ENCODE measurements at places on chromosomes 1 and 21.
A peak's percentile ranks its signal among the peaks of the same experiment; 100 is the strongest.

GRCh38 chr1:239421811-239422210 is 35.4 kb downstream of the CHRM3 start:
- DNase-seq, result no peak

DNA sequence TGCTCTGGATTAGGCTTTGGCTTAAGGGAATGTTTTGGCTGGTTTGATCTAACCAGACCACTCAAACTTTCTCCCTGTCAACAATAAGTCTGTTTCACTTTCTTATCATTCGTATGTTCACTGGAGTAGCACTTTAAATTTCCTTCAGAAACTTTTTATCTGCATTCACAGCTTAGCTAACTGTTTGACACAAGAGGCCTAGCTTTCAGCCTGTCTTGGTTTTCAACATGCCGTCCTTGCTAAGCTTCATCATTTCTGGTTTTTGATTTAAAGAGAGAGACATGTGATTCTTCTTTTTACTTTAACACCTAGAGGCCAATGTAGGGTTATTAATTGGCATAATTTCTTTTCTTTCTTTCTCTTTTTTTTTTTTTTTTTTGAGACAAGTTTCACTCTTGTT is 14.9 kb upstream of the CYB5R1 start:
- DNase-seq, result no peak

GRCh38 chr1:41892301-41892781 is 26.4 kb downstream of the HIVEP3 start:
- DNase-seq, result no peak

GRCh38 chr1:246152986-246153431 is 354.1 kb downstream of the SMYD3 start:
- DNase-seq, result no peak

DNA sequence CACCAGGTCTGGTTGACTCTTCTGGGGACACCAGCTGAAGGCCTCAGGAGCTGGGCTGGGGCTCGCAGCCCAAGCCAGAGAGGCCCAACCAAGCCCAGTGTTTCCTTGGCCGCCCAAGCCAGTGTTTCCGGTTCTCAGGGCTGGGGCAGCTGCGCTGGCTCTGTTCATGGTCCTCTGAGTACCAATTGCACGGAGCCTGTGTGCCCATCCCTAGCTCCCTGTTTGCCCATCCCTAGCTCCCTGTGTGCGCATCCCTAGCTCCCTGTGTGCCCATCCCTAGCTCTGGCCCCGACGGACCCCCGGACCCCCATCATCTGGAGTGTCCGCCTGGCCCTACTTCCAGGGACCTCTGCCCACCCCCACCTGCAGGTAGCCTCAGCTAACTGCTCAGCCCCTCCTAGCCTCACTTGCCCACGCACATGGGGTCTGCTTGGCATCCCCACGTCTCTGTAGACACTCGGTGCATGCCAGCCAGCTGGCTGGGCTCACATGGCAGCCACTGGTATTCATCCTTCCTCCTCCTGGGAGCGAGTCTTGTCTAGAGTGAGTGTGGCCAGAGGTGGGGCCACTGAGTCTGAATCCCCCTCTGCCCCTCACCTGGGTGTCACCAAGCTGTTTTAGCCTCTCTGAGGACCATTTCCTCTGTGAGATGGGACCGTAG is 64.0 kb downstream of the WNT9A start:
- no peak for DNase-seq

- DNase-seq, result no peak
Measured at GRCh38 chr1:83500987-83501591, 497.8 kb downstream of the TTLL7 start.

DNA sequence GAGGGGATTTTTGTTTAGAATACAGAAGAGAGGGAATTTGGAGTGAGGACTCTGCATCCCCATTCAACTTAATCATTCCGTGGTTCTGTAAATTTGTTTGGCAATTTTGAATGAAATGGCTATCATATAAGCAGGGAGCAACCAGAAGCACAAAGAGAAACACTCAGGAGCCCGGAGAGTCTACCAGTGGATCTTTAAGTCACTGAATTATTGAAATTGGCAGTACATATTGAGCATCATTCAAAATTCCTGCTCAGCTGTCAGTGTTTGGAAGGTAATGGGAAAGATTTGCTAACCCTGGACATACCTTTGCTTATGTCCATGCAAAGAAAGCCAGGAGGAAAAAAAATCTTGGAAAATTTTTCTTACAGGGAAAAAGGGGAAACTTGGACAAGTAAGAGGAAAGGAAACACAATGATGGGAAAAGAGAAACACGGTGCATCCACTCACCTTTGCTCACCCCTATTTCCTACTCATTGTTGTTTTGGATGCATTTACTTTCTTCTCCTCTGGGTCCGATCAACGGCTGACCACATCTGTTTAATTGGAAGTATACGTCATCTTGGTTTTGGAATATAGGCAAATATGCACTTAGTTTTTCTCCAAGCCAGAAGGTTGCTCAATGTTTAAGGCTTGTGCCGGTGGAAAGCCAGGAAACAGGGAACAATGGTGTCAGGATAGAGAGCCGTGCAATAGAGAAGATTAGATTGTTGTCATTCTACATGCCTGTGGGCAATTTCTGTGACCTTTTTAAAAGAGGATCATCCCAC is 243.0 kb upstream of the LYPLAL1 start:
- no peak for DNase-seq

DNA sequence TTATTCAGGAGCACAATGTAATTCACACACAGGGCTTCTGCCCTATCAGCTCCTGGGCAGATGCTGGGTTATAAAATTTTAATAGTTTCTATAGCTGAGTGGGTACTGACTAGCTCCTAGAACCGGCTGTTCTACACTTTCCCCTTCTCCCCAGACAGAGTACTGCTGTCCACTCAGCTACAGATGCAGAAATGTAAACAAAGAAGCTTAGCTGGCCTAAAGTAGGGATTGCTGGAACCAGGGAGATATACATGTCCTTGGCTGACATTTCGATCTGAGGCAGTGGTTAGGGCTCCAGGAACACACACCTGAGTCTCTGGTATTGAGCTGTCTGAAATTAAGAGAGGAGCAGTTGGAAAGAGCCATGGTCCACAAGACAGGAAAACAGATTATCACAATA is 211.5 kb upstream of the USP24 start:
- DNase-seq, result no peak

DNA sequence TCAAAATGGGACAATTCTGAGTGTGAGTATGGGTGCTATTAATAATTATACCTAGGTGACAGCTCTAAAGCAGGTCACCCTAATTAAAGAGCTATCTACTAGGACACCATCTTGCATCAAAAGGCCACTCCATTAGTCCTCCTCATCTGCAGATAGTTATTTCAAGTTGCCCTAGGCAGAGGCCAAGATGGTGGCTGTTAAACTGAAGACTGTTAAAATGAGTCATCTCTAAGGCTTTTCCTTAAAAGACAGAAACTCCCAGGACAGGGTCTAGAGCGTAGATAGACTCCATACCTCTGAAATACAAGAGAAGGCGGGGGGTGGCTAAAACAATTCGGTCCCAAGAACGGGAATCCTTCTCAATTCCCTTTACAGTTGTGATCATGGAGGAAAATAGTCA is 4.5 kb upstream of the ZNF697 start:
- no peak for DNase-seq

- DNase-seq, result no peak
Measured at GRCh38 chr1:48061162-48062136, 64.3 kb upstream of the TRABD2B start.

GRCh38 chr1:77986810-77987209 is 7.9 kb upstream of the FUBP1 start:
- no peak for DNase-seq

DNA sequence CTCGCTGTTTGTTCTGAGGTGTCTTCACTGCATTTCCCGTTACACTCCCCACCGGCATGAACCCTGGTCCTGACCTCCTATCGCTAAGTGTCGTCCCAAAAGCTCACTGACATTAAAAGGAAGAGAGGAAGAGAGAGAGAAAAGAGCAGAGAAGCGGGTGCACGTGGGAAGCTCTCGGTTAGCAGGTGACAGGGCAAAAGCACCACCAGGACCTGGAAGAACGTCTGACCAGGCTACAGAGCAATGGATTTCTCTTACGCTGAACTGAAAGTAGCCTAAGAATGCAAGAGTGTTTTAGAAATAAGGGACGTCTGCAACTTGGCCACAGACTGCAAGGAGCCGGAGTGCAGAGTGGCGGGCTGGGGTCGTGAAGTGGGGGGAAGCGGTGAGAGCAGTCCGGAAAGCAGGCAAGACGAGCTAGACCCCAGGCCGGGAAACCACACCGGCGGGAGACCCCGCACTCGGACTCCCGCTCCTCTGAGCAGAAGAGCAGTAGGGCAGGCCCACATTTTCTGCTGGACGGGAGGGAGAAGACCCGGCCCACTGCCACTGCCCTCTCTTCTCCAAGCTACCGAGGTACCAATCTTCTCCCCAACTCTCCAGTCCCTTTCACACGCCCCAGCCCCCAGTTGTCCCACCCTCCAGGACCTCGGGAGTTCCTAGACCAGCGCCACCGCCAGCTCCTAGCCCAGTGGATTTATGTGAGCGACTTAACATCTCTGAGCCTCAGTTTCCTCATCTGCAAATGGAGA is 8.3 kb upstream of the MPZL1 start:
- peak; percentile 15 for DNase-seq

DNA sequence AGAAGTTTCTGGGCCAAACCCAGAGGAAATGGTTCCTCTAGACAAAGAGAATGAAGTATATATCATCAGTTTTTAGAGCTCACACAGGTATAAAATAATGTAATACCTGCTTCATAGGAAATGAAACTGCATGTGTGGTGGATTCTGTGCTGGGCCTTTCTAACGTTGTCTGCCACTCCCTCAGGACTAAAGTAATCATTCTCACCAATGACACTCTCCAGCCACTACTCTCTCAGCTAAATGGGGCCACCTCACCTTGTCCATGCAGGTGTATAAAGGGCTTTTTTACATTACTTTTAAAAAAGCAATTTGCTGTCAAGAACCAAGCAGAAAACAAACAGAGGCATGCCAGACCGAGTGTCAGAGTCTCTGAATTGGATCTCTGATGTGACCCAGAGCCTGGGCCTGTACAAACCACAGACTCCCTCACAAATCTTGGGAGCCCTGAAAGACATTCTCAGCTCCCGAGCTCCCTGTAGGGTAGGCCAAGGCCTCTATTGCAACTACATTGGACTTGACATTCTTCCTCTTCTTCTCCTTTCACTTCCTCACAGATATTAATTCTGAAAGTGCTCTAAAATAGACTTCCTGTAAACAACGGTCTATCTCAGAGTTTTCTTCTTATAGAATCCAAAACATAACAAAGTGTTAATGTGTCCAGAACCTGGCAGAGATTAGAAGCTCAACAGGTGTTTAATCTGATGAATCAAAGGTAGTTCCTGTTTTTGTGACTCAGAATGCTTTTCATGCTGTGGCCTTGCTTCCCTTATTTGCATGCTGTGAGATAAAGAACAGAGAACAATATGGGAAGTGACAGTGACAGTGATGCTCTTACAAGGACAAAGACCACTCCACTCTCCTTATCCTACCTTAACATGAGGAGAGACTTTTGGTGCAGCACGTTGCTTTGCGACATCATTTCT is 8.6 kb downstream of the AIM2 start:
- DNase-seq, result no peak

DNA sequence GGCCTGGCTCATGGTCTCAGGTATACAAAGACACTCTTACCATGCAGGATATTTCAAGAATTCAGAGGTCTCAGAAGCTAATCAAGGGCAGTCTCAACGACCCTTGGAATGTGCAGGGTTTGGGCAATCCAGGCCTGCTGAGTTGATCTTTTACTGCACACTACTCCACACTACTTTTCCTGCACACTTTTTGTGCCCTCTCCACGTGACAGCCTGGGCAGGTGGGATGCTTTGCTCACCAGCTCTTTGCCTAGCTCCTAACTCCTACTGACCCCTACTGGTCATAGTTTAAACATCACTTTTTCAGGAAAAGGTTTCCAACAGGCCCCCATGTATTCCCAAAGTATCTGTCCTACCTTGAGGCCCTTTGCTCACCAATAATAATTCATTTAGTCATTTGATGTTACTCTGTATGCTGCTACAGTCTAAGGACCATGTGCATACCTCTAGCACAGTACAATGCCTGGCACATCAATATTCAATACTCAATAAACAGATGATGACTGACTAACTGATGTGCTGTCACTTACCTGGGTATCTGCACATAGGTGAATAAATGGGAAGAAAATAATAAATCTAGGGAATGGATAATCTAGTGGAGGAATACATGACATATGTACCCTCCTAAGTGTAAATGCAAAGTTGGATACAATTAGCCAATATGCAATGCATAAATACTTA is 9.6 kb downstream of the DUSP23 start:
- no peak for DNase-seq

GRCh38 chr1:149993764-149994163 is 16.8 kb downstream of the OTUD7B start:
- no peak for DNase-seq

DNA sequence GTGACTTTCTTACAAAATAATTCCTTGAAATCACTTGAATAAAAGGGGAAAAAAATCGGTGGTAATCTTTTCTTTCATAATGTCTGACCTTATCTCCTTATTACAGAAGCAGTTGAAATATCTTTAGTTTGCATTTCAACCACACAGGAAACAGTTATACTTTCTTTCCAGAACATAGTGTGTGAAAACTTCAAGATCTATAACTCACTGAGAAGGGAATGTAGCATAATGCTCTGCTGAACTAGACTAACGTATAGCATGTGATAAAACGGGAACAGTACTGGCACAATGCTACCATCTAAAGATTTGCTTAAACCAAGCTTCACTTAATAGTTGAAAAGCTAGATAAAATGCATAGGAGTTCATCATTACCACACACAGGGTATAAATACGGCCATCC is 45.0 kb downstream of the VAV3 start:
- DNase-seq, result no peak

GRCh38 chr1:218347336-218347722 is 2.2 kb downstream of the TGFB2 start:
- no peak for DNase-seq

DNA sequence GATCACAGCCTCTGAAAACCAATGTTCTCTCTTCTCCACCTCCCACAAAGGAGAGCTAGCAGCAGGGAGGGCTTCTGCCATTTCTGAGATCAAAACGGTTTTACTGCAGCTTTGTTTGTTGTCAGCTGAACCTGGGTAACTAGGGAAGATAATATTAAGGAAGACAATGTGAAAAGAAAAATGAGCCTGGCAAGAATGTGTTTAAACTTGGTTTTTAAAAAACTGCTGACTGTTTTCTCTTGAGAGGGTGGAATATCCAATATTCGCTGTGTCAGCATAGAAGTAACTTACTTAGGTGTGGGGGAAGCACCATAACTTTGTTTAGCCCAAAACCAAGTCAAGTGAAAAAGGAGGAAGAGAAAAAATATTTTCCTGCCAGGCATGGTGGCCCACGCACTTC is 35.8 kb upstream of the TDRD10 start:
- no peak for DNase-seq

Measured in stimulated activated CD4-positive, alpha-beta T cell treated with anti-CD3 and anti-CD28 coated beads, Interleukin-4, amount 100 ng/mL, for 1 hour (primary cell).